Stimulated activated CD4-positive, alpha-beta T cell treated with anti-CD3 and anti-CD28 coated beads, TNF-alpha, amount 100 ng/mL, for 48 hours (primary cell): ENCODE measurements at places on chromosomes 5 and 9.

DNA sequence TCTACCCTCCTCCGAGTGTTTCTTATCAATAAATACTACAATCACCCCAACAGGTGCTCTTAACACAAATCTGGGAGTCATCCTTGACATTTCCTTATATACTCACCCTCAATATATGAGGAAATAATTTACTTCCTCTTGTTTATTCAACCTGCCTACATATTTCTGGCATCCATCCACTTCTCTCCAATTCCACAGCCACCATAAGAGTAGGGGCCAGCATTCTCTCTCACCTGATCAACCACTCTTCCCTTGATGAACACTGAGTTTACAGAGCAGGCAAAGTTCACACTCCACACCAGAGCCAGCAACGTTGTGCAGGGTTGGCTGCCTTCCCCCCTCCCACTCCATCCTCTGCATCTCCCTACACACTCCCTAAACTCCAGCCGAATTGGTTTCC is 904.3 kb upstream of the DMAC1 start:
- DNase-seq, result no peak

GRCh38 chr5:159907689-159908590 is 8.3 kb upstream of the ADRA1B start:
- no peak for DNase-seq

- DNase-seq, result no peak
Observed at GRCh38 chr9:96125624-96126023, 176.4 kb downstream of the HSD17B3 start.

GRCh38 chr9:81787747-81788632 is 98.6 kb upstream of the TLE1 start:
- no peak for DNase-seq

GRCh38 chr5:179820483-179821297 is at the start of gene SQSTM1:
SQSTM1 (plus strand) TSS chr5:179820905; CDS start chr5:179820937, 32 bp downstream.
- DNase-seq, result peak; percentile 64

DNA sequence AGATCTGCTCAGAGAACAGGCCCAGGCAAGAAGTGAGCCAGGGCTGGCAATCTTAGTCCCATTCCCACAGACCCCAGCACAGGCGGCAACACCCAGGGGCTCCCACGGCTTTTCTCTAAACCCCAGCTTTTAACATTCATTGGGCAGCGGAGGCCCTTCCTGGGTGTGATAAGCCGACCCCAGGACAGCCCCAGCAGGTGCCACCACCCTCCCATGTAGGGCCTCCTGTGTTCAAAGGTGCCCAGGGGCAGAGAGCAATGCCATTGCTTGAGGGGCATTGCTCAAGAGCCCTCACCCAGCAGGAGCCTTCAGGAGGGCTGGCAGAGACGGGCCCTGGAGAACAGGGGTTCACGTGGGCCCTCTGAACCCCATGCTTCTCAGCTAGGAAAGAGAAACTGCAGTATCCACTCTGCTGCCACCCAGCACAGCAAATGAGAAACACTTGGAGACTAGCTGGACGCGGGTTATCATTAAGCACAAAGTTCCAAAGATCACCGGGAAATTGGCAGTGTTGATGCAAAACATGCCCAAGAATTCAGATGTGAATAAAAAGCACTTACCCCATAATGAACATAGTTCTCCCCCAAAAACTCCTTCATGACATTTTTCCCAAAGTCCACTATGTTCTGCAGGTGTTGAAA is 13.9 kb downstream of the IPPK start:
- DNase-seq, result no peak

DNA sequence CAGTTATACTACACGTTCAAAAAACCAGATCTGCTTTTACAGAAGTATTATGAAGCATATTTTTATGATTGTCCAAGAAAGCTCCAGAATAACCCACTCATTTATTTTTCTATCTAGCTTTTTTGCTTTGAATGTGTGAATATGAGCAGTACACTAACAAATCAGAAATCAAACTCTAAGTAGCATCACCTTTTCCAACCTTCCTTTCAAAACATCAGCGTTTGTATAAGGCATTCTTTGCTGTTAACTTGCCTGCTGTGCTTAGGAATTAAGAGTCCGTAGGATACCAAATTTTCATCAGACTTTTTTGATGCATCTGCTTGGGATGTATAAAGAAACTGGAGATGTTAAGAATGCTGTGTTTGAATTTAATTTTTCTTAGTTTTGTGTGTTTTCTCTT is 3.8 kb downstream of the TLE4 start:
- DNase-seq, result no peak

DNA sequence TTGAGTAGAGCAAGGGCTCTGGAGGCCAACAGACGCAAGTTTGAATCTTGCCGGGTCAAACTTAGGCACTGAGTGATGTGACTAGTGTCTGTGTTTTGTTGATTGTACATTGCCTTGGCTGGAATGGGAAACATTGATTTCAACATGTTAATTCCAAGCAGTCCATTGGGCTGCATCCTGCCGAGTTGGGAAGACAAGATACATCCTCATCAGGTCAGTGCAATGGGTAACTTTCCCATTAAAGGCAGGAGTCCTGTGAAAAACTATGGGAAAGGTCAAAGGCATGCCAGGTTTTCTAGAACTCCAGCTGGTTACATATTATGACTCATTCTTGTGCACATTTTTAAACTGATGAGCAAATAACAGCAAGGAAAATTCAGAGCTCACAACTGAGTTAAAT is 126.5 kb upstream of the ABCA1 start:
- DNase-seq, result no peak

DNA sequence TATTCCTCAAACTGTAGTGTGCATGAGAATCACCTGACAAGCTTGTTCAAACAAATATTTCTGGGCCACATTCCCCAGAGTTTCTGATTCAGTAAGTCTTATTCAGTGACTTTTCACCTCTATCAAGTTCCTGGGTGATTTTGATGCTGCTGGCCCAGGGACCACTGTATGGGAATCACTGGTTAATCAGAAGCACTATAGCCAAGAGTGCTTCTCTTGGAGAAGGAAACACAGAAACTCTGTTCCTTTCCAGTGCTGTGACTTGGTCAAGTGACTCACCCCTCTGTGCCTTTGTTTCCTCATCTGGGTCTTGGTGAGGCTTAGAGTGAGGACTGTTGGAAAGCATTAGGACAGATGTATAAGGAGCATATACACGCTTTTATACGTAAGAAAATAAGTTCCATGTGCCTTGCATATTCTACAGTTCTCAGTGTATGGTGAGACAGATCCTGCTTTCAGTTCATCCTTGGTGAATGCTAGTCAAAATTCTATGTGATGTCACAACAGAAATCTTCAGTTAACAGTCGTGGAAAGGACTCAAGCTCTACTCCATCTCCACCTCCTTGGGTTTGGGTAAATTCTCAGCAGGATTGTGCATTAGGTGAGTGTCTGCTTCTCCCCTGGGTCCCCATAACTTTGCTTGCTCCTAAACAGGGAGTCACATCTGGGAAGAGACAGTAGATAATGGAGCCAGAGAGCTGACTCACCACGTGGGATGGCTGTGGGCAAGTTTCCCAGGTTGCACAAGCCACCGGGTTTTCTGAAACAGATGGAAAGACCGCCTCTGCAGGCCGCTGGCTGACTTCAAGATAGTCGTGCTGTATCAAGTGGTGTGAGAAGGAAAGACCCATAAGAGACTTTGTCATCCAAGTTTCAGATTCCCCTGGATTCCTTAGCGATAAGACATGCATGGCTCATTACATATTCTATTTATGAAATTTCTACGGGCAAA is 117.0 kb downstream of the NXNL2 start:
- DNase-seq, result no peak

DNA sequence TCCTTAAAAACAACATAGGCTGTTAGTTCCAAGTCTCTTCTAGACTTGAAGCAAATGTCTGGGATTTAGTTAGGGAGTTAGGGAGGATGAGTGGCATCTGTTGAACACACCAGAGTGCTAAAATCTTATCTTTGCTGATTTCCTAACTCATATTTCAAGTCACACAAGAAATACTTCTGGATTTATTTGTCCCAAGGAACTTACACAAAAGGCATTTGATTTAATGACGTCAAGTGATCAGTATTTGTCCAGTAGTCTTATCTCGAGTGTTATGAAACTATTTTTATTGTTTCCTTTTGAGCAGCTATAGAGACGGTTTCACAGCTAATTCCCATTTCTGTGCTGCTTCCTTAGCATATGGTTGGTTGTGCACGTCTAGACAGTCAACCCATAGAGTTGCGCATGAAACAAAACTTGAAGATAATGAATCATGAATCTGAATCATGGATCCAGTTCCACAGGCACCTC is 140.5 kb upstream of the TUT7 start:
- no peak for DNase-seq

- no peak for DNase-seq
Observed at GRCh38 chr5:10913841-10914240, 152.8 kb upstream of the DAP start.

DNA sequence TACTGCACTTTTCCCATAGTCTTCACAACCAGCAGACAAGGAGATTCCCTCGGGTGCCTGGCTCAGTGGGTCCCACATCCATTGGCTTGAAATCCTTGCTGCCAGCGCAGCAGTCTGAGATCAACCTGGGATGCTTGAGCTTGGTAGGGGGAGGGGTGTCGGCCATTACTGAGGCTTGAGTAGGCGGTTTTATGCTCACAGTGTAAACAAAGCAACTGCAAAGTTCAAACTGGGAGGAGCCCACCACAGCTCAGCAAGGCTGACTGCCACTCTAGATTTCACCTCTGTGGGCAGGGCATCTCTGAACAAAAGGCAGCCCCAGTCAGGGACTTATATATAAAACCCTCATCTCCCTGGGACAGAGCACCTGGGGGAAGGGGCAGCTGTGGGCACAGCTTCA is 512.3 kb upstream of the MPDZ start:
- DNase-seq, result no peak

GRCh38 chr5:34552686-34553085 is 103.4 kb upstream of the RAI14 start:
- no peak for DNase-seq
